HT1080 (cell line): ENCODE measurements at places on chromosomes 12 and 14. TPM values are rescaled to one million over a fixed set of nuclear protein-coding genes. Genes with fewer than 3 reads are reported as not detected.

Gene ADCY4
- not detected in 2 replicates for total RNA-seq

Gene PCED1B
- total RNA-seq: 0.24 and 0.50 TPM in 2 replicates

Gene CACNA1C
- not detected in 2 replicates for total RNA-seq

Gene POTEG
- 2.0 and 2.2 TPM in 2 replicates for total RNA-seq

Gene EEF1AKMT3
- 3.7 and 7.0 TPM in 2 replicates for total RNA-seq

Gene KLRK1
- total RNA-seq: not detected in 2 replicates

Gene ATP2A2
- 93.8 and 114 TPM in 2 replicates for total RNA-seq

Gene COL2A1
- 0.02 and 0.07 TPM in 2 replicates for total RNA-seq

Gene NELL2
- total RNA-seq: 0.20 and 0.95 TPM in 2 replicates
